ENCODE measurements at places on chromosomes 12 and 14.

GRCh38 chr12:49451468-49452259, 84.4 kb downstream of the SPATS2 start:
- DNase-seq = no peak

DNA sequence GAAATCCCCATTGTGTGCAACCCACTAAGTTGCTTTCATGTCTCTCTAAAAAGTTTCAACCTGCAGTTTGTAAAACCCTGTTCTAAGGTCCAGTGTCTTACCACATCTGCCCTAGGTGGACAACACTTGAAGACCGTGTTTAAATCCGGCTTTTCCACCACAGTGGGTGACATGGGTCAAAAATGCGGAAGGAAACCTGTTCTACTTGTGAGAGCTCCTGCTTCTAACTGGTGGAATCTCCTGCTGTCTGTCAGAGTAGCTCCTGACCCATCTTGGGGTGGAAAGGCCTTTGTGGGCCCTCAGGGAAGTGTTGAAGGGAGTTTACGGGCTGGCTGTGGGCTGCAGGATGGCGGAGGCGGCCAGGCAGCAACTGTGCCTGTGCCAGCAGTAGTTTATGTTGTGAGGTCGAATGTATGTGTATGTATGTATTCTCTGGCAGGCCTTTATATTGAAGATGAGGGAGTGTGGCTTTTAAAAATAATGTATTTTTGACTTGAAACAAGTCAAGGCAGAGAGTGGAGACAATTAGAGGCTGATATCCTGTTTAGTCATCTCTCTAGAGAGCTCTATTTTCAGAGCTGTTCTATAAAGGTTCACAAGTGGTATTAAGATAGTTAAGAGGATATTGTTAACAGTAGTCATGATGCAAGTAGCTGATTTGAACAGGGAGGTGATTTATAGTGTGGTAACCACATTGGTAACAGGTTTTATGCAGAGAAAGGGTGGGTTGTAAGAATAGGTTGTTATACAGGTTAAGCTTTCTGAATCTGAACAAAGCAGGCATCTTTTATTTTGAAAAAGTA, 67.0 kb downstream of the PRKCH start:
- no peak for DNase-seq

- DNase-seq = no peak
Observed at GRCh38 chr14:78593949-78594348, 423.8 kb downstream of the NRXN3 start.

DNA sequence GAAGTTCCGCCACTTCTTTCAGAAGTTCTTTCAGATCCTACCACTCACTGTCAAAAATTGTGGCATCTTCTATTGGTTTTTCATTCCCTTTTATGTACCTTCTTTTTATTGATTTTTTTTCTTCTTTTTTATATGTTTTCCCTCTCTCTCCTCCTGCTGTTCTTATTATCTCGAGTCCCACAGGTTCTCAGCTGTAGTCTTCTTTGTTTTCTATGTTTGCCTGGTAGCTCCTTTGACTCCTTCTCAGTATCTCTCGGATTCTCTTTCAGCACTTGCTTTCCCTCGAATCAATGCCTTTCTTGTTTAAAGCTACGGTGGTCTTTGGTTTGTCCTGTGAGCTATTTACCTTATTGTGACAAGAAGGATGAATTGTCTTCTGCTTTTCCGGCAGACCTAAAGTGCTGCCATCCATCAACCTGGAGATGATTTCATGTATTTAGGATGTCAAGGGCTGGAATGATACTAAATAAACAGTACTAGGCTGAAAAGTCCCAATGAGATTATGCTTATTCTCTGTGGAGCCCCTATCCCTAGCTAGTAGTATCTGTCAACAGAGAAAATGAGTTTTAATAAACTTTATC, 541.7 kb downstream of the NOVA1 start:
- DNase-seq = no peak

DNA sequence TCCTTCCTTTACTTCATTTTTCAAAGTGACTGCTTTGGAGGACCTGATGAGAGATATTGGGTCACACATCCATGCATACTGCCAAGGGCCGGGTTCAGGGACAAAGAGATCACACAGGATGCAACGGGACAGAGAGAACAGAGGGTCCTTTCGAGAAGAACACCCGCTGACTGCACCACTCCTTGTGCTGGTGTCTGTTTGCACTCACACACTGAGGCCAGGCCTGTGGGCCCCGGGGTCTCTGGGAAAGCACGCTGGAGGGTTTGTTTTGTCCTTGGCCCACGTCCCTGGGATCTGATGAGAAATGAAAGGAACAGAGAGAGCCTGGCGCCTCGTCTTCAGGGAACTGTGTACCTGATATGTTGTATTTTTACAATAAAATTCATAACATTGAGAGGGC, 42.2 kb downstream of the PAH start:
- no peak for DNase-seq

GRCh38 chr12:26853303-26854030, 20.5 kb upstream of the ITPR2 start:
- DNase-seq = peak; percentile 72

GRCh38 chr14:52888839-52889838, 61.7 kb downstream of the FERMT2 start:
- DNase-seq = no peak

DNA sequence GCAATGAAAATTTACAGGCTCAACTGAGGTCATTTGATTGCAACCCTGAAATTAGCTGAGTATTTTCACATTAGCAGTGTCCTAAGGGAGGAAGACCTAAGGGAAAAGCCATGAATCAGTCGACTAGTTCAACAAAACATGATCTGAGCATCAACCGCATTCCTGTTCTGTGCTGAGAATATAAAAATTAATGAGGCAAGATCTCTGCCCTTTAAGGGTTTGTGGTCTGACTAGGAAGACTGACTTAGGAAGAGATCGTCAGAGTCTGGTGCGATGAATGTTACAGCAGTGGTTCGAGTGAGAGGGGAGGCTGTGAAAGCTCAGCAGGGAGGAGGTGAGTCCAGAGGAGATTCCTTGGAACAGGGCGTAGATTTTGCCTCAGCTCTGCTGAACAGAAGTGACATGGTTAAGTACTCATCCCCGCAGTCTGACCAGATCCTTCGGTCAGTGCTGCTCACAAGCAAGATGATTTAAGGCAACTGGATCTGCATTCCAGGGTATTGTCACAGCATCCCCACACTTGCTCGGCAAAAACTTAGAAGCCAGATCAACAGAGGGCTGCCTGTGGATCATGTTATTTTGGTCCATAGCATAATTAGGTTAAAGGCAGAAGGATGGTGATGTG, 49.6 kb downstream of the BMAL2 start:
- DNase-seq = no peak

DNA sequence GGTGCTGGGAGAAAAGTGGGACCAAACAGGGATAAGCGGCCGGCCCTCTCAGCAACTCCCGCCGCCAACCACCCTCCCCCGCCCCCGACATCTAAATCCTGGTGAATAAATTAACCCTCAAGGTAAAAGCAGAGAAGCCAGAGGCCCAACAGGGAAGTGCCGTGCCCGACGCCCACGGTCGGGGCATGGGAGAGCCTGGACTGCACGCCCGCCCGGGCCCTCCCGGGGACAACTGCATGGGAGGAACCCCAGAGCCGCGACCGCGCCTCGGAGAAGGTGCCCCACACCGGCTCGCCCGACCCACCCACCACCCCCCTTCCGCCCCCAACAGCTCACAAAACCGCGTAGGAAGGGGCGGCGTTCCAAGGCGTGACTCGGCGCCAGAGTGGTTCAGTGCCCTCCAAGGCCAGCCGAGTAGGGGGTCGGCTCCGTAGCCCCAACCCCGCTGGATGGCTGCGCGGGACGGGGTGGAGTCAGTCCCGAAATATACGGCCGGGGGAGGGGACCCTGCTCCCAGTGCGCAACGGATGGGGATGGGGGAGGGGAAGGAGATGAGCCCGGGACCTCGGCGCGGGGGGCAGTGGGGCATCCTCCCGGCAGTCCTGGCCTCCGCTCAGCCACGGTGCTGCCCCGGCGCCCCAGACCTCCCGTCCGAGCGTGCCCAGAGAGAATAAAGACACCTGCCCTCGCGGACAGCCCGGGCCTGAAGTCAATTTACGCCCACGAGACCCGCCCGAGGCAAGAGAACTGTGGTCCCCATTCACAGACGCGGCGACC, 732 bp downstream of the SLC25A29 start:
- no peak for DNase-seq

All from right hindlimb (tissue), 1 donor.